ENCODE measurements at places on chromosomes 6 and 20.

GRCh38 chr20:12023194-12023795, 105.6 kb downstream of the BTBD3 start:
- no peak for DNase-seq

DNA sequence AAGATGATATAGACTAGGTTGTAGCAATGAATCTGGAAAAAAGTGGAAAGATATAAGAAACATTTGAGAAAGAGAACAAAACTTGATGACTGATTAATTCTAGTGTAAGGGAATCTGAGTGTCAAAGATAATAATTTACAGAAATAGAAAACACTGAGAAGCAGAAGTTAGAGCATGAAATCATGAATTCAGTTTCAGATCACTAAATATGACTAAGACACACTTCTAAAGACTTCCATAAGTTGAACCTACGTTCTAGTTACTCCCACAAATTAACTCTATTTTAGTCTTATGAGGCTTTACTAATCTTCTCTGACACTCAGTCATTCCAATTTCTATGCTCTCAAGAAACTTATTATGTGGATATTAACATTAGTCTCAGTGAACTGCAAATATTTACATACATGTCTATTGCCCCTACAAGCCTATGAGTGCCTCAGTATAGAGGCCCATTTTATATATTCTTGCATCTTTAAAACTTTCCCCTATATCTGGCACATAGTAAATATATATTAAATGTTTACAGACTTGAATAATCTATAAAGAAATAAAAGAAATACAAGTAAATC, 30.4 kb downstream of the IBTK start:
- DNase-seq = no peak

DNA sequence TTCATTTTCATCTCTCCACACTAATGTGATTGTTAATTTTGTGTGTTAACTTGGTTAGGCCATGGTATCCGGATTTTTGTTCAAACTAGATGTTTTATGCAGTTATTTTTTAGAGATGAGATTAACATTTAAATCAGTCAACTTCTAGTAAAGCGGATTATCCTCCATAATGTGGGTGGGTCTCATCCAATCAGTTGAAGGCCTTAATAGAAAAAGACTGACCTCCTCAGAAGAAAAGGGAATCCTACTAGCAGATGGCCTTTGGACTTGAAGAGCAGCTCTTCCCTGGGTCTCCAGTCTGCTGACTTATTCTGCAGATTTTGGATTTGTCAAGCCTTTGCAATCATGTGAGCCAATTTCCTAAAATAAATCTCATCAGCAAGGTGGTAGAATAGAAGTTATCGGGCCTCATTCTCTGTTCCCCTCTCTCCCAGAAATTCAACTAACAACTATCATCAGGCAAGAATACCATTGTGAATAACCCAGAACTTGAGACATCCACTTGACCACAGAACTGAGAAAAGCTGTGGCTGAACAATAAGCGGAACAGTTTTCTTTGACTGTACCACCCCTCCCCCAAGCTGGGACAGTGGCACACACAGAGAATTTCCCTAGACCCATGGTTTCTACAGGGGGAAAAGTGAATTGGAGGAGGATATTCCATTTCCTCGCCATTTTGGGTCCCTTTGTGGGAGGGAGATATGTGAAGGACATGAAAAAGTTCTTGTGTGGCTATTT, 323.0 kb downstream of the UTRN start:
- no peak for DNase-seq

GRCh38 chr6:132392270-132392646, 9.0 kb downstream of the MOXD1 start:
- no peak for DNase-seq
